Naive thymus-derived CD8-positive, alpha-beta T cell (primary cell): ENCODE measurements at places on chromosomes 12 and 14.
A peak's percentile ranks its signal among the peaks of the same experiment; 100 is the strongest.

DNA sequence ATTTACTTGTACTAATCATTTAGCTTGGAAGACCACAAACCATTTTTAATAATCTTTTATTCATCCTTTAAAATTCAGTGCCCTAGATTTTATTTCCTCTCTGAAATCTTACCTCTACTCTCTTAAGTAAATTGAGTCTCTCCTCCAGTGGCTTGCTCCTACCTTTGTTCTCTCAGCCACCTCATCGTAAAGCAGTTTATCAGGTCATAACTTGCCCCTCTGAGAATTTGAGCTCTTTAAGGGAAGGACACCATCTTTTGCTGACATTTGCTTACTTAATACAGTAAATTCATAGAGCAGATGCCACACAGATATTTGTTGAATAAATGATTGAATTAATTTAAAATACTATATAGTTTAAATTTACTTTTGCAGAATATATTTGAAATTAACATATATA is 794.3 kb downstream of the C12orf50 start:
- DNase-seq, result no peak

GRCh38 chr12:117589021-117589420 is 227.6 kb upstream of the NOS1 start:
- no peak for DNase-seq

DNA sequence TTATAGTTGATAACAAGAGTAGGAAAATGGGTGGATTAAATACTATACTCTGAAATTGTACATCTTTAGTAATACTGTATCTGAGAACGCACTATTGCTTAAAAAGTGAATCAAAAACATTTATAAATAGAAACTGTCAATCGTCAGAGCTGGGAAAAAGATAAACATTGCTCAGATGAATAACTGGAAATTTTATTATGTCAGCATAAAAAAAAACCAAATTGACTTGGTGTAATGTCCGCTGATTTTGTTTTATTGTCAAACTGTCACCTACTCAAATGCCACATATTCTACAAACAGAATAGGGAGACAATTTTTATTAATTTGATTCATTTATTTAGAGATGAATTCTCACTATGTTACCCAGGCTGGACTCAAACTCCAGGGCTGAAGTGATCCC is 109.3 kb upstream of the TMTC1 start:
- DNase-seq, result no peak

GRCh38 chr12:56137853-56138571 is 9.9 kb downstream of the ESYT1 start:
- peak; percentile 41 for DNase-seq

GRCh38 chr14:97301931-97302559 is 504.9 kb downstream of the VRK1 start:
- DNase-seq, result no peak

GRCh38 chr14:65002586-65003210 is 16.0 kb downstream of the FNTB start:
- no peak for DNase-seq

- DNase-seq, result no peak
Observed at GRCh38 chr14:74898083-74898482, 16.4 kb downstream of the DLST start.

GRCh38 chr14:38944691-38945090 is 158.3 kb downstream of the SEC23A start:
- DNase-seq, result no peak

GRCh38 chr12:98869886-98870503 is 224.9 kb downstream of the APAF1 start:
- no peak for DNase-seq

DNA sequence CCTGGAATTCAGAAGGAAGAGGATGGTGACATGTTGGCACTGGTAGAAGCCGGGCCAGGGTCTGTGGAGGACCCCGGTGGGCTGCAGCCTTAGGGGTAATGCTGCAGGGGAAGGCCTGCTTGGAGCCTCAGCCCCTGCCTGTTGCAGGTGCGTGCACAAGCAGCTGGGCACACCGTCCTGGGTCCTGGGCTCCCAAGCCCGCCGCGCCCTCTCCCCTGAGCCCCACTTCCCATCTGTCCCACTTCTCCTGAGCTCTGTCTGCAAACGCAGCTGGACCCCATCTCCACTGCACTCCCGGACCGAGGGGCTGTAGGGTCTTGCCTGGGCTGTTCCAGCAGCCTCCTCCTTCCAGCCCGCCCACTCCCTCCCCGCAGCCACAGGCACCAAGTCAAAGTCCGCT is 116.8 kb downstream of the GLT1D1 start:
- DNase-seq, result no peak
